Left ventricle myocardium inferior (tissue), 1 donor: ENCODE measurements at places on chromosomes 5 and 9. TPM values are rescaled to one million over a fixed set of nuclear protein-coding genes. Genes with fewer than 3 reads are reported as not detected.

DNA sequence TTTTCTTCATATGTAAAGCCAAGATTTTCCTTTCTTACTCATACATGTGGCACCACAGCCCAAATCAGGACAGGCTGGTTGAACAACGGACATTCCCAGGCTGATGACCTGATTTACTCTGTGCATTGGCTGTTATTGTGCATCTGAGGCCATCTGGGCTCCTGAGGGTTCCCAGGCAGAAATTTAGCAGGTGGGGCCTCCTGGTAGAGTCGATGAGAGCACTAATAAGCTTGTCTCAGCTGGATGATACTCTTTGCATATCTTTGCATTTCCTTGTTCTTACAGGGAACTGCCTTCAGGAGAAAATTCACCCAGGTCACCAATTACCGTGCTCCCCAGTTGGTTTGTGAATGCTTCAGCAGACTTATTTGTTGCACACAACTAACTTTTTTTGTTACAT lies 605.1 kb downstream of the ELAVL2 start:
- DNase-seq, result no peak

PCDH1 gene
- 16.1 TPM for total RNA-seq

DNA sequence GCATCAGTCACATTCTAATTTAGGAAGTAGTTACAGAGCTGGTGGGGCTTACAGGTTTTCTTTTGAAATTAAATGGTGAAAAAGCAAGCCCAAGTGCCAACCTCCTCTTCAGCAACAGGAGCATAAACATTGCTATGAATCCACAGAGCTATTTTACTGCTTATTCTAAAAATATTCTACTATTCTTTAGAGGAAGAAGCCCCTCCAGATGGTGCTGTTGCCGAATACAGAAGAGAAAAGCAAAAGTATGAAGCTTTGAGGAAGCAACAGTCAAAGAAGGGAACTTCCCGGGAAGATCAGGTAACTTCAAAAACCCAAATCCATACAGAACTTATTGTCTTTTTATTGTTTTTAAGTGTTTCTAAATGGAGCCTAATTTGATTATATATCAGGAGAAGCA lies 202.8 kb downstream of the CWC27 start:
- DNase-seq, result no peak

DNA sequence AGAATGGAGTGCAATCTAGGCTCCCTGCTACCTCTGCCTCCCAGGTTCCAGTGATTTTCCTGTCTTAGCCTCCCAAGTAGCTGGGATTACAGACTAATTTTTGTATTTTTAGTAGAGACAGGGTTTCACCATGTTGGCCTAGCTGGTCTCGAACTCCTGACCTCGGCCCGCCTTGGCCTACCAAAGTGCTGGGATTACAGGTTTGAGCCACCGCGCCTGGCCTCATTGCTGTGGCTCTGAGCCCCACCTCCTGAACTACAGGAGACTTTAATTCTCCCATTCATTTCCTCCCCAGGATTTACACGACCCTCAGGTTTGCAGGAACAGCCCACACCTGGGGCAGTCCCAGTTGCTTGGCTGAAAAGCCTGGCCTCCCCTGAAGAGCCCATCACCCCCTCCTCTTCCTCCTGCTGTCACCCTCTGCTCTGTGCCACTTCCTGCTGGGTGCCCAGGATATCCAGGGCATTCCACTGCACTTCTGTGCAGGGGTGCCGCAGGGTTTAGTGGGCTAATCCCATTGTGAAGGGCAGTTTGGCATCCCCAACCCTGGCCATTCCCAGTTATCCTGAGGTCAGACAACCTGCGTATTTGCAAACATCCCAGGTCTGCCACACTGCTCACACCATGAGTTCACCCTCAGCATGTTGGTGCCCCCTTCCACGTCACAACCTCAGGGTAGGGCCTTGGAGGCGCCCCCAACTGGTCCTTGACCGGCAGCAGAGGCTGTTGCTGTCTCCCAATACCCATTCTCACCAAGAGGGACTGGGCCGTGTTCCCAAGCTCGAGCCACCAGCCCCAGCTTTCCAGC lies 265.0 kb upstream of the IRX4 start:
- DNase-seq, result no peak

GRCh38 chr9:99523838-99524237 lies 297.8 kb upstream of the NR4A3 start:
- no peak for DNase-seq

- no peak for DNase-seq
These were observed 55.9 kb downstream of the PCSK1 start for GRCh38 chr5:96377167-96377566.

DNA sequence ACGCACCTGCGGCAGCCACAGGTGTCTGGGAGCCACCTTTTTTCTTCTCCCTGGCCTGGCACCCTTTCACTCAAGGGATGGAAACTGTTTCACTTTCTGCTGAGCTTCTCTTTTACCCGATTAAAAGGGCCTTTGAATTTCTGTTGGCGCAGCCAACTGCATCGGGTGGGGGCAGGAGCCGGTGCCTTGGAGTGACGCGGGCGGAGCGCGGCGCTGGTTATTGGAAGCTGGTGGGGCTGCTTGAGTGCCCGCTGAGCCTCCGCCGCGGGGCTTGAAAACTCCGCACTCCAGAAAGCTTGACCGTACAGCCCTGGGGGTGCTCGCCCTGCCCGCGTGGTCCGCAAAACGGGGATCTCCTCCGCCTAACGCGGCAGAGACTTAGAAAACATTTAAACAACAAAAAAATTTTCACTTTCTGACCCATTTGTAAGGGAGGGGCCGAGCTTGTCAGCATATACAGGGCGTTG lies 52.0 kb upstream of the TJP2 start:
- DNase-seq, result peak; percentile 71

RNF183 gene
- not detected for total RNA-seq

DNA sequence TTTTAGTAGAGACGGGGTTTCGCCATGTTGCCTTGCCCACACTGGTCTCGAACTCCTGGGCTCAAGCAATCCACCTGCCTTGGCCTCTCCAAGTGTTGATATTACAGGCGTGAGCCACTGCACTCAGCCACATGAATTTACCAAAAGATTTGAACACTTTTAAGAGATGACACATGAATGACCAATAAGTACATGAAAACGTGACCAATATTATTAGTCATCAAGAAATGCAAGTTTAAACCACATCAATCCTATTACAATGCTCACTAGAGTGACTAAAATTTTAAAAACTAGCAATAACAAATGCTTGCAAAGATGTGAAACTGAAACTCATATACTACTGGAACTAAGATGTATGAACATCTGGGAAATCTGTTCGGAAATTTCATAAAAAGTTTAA lies 54.3 kb downstream of the NR6A1 start:
- no peak for DNase-seq

DNA sequence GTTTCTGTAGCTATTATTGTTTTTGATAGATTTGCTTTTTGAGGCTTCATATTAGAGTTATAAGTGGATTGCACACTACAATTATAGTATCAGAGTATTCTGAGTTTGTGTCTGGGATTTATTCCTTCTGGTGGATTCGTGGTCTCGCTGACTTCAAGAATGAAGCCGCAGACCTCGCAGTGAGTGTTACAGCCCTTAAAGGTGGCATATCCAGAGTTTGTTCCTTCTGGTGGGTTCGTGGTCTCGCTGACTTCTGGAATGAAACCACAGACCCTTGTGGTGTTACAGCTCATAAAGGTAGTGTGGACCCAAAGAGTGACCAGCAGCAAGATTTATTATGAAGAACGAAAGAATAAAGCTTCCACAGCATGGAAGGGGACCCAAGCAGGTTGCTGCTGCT lies 6.9 kb upstream of the EMB start:
- DNase-seq, result no peak

GRCh38 chr5:135457424-135458071 lies 5.4 kb upstream of the TIFAB start:
- DNase-seq, result peak; percentile 56

DNA sequence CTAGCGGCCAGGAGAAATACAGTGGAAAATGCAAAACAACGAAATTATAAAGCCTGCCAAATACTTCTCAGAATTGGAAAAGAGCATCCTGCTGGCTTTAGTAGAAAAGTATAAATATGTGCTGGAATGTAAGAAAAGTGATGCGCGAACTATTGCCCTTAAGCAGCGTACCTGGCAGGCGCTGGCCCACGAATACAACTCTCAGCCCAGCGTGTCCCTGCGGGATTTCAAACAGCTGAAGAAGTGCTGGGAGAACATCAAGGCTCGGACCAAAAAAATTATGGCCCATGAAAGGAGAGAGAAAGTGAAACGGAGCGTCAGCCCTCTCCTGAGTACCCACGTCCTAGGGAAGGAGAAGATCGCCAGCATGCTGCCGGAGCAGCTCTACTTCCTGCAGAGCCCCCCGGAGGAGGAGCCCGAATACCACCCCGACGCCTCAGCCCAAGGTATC lies 15.0 kb downstream of the MSANTD3 start:
- DNase-seq, result no peak

DNA sequence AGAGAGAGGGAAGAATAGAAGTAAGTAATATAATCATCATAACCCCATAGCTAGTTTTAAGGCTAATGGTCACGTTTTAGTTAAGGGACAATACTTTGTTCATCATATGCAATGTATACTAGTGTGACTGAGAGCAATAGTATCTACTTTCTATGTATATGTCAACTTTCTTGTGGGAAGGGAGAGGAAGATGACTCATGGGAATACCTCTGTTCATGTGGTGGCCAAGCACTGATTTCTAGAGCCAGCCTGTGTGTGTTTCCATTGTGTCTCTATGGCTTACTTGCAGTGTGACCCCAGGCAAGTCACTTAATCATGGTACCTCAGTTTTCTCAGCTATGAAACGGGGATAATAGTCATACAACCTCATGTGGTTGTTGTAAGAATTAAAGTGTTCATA lies 639.6 kb downstream of the CETN3 start:
- DNase-seq, result no peak

FGF10 gene
- 0.47 TPM for total RNA-seq

- no peak for DNase-seq
These were observed 419.0 kb downstream of the GADD45G start for GRCh38 chr9:90023861-90024260.
